Fibroblast of lung (primary cell): ENCODE measurements at places on chromosomes 2 and 18. TPM values are rescaled to one million over a fixed set of nuclear protein-coding genes. Genes with fewer than 3 reads are reported as not detected.

DNA sequence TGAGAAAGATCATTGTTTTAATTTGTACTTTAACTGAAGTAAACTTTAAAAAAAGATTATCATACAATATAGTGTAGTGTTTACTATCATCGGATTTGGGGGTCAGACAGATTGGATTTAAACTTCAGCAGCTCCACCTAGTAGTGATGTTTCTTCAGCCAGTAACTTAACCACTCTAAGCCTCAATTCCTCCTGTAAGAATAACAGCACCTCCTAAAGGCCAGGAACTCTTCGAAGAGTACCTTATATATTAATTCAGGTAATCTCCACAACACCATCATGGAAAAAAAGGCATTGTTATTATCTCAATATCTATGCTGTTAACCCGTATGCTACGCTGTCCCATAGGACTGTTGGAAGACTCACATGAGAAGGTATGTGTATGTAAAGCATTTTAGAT lies 69.0 kb upstream of the DLGAP1 start:
- DNase-seq: no peak

GRCh38 chr2:42089340-42089925 lies 41.6 kb downstream of the PKDCC start:
- peak; percentile 25 for DNase-seq

CHAC2 gene
- 1.3 and 1.7 TPM in 2 replicates for total RNA-seq

OXER1 gene
- 0.17 and 0.26 TPM in 2 replicates for total RNA-seq

GCA gene
- 10.3 and 12.9 TPM in 2 replicates for total RNA-seq

PLGLB1 gene
- 0.26 and 0.99 TPM in 2 replicates for total RNA-seq

DNA sequence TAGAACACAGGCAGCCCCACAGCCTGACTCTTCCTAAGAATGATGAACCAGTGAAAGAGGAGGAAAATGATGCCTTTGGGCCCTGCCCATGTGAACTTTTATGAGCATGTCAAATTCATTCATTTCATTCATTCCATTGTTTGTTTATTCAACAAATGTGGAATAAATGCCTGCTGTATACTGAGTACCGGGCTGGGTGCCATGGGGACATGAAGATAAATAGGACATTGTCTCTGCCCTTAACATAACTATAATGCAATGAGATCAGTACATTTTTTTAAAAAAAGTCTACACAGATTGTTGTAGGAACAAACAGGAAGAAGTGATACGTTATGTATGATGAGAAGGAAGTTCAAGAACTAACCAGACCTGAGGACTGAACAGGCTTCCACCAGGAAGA lies 14.7 kb downstream of the MREG start:
- DNase-seq: no peak

GMCL1 gene
- total RNA-seq: 7.7 and 9.1 TPM in 2 replicates

DNA sequence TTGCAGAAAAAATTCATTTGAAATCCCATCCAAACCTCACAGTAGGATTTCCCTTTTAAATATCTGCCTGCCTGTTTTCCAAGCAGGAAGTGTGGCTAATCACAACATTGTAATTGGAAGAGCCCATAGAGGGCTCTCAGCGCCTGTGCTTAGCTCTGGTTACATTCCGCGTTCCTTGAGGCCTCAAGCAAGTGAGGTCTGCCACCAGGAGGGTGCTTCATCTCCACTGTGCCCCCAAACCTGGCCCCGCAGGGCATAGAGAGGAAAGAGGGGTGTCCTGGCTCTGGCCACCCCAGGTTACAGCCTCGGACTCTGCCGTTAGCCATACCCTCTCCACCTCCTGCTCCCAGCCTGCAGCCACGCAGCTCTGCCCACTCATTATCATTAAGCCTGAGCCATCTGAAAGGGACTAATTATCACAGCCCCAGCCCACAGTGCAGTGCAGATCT lies 214.8 kb downstream of the SP3 start:
- peak; percentile 47 for DNase-seq

DNA sequence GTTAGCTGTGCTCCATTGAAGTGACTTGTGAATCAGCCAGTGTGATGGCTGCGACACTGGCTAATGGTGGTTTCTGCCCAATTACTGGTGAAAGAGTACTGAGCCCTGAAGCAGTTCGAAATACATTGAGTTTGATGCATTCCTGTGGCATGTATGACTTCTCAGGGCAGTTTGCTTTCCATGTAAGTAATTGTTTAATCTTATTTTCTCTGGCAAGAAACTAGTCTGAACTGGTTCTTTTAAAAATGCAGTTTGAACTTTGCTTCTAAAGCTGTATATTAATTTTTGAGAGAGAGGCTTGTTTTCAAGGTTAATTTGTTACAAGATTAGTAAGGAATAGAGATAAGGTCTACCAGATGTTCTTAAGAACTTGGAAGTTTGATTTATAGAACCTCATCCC lies 46.7 kb downstream of the GLS start:
- peak; percentile 87 for DNase-seq

DNA sequence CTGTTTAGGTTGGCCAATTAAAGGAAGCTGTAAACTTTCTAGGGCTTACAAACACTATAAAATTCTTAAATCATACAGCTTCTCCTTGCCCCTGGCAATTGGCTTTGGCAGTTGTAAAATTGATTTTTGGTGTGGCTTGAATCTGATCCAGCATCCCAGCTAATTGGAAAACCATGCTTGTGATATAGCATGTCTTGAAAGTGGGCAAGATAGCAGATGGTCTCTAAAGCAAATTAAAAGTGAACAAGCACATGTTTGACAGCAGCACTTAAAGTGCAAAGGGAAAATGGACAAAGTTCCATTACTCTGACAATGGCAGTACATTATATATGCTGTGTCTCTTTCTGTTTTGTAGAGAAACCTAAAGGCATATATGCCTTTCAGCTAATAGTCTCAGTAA lies 302.9 kb upstream of the NXPH2 start:
- DNase-seq: no peak

CTNNA2 gene
- total RNA-seq: not detected in 2 replicates

GRCh38 chr18:58694720-58695468 lies 23.6 kb downstream of the MALT1 start:
- no peak for DNase-seq

GRCh38 chr2:42064417-42064942 lies 16.7 kb downstream of the PKDCC start:
- peak; percentile 93 for DNase-seq

ERFE gene
- total RNA-seq: 1.3 and 1.5 TPM in 2 replicates

DNA sequence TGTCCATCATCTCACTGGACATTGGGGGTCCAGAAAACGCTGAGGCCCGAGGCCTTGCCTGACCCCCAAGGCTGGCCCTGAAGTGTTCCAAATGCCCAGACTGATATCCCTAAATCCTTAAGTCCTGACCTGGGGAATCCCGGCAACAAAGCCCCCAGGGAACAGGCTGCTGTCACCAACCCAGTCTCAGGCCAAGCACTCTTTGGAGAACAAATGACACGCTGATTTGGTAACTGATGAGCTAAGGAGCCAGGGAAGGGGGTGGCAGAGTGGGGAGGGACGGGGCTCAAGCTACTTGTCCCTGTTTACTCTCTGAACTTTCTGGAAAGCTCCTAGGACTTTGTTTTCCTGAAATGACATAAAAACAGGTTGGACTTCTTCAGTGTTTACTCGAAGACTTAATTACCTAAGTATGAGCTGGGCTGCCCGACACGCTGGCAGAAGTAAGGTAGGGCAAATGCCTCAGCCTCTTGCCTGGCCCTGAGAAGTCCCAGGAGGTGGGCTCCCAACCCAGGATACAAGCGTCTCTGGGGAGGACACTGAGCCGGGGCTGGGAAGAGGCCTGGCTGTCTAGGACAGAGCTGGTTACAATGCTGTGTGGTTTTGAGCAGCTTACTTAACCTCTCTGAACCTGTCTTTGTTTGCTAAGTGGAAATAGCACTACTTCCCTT lies 105.5 kb upstream of the GLI2 start:
- no peak for DNase-seq

DNA sequence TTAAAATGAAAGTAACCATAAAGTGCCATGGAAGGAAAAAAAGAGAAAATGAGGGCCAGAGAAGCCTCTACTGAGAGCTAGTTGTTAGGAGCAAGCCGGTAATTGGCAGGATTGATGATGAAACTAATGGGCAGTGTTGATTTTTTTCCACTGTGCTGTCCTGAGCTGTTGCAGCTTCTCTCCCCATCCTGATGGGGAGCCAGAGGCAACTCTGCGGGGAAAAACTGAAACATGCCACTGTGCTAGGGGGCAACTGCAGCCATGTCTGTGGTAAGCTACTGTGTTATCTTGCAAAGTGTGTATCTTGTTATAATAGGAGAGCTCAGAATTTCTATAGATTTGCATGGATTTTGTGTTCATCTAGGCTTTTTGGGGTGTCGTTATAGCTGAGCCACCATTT lies 487.9 kb downstream of the STK39 start:
- no peak for DNase-seq

MC5R gene
- total RNA-seq: not detected in 2 replicates

- no peak for DNase-seq
These were observed 53.3 kb upstream of the B3GNT7 start for GRCh38 chr2:231342061-231342711.

DNA sequence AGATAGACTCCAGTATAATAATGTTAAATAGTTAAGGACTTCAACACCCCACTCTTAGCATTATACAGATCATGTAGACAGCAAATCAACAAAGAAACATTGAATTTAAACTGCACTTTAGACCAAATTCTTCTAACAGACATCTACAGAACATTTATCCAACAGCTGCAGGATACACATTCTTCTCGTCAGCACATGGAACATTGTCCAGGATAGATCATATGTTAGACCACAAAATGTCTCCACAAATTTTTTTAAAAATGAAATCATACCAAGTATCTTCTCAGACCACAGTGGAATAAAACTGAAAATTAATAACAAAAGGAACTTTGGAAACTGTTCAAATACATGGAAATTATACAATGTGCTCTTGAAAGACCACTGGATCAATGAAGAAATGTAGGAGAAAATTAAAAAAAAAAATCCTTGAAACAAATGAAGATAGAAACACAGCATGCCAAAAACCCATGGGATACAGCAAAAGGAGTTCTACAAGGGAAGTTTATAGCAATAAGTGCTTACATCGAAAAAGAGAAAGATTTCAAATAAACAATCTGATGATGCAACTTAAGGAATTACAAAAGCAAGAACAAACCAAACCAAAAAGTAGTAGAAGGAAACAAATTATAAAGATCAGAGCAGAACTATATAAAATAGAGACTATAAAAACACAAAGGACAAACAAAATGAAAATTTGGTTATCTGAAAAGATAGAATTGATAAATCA lies 12.3 kb upstream of the SPP2 start:
- peak; percentile 44 for DNase-seq

DNA sequence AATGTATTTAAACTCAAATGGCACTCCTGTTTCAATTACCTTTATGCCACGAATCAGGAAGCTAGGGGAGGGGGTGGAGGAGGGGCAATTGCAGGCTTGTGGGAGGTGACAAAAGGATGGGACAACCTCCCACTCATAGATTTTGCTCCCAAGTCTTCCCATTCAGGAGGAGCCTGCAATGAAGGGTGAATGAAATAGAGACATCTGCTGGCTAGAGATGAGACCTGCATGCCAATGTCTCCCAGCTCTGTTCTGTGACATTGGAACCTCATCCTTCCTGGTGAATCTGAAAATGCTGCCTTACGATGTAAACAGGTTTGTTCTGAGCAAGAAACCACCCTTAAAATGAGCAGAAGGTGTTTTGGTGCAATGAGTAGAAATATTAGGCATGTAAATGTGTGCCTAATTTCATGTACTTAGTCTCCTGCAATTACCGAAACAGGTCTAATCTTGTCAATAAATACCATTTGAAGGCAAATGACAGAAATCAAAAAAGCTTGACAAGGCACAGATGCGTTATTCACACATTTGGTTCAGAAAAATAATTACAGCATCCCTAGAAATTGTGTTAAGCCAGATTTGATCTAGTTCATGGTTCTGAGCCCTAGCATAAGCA lies 2.7 kb upstream of the PID1 start:
- DNase-seq: peak; percentile 82

DNA sequence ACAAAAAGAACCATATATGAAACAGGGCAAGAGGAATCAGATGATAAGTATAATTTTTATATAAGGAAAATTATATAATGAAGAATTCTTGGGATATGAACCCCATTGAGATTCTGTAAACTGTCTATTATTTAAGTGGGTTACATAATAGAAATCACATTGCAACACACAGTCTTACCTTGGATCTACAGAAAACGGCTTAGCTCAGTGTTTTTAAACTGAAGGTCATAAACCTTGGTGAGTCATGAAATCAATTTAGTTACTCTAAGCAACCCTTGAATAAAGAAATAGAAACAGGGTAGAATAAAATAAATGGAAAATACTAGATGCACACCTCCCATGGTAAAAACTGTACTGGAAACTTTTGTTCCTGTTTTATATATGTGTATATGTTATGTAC lies 50.7 kb downstream of the METTL8 start:
- peak; percentile 16 for DNase-seq

DNA sequence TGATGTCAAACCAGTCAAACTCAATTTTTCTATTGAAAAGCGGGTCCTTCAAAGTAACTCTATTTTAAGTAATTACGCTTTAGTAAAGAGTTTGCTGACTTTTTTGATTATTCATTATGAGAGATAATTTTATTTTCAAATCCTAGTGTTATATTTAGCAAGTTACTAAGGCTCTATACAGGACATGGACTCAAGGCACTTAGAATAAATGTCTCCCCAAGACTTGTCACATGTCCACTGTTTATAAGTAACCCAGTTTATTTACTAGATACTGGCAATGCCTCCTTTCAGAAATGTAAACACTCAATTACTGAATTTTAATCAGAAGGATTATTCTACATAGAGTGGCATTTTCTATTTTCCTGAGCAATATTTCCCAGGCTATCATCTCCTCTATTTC lies 638.1 kb downstream of the ERBB4 start:
- no peak for DNase-seq

DNA sequence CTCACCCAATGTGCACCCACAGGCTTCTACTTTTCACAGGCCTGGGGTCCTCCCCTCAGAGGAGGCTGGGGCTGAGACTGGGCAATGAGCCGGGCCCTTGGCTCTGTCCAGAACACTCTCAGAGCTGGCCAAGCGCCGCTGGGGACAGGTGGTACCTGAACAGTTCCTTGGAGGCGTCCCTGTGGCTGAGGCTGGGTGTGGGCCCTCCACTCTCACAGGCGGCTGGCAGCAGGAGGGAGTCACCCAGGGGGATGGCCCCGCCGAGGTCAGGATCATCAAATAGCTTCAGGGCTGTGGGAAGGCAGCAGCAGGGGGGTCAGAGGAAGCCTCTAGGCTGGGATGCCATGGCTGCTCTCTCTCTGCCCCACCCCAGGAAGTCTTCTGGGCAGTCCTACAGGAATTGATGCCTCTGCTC lies 27.1 kb downstream of the HS1BP3 start:
- no peak for DNase-seq

DNA sequence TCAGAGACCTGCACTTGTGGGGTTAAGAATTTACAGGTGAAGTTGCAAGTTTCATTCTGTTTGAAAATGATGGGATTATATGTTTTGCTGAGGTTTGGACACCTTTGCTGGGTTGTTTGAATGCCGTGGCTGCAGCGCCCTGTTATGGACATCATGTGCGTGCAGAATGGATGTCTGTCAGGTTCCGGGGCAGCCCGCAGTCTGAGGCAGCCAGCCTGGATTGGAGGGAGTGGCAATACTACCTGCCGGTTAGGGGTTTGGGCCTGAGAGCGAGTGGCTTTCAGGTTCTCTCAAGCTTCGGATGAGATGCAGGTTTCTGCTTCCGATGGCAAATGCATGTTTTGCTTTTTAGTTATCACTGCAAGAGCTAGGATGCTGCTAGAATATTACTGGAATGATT lies 1.1 kb downstream of the CASP8 start:
- no peak for DNase-seq

FBXO36 gene
- 3.5 and 3.9 TPM in 2 replicates for total RNA-seq

RNASEH1 gene
- total RNA-seq: 28.5 and 31.2 TPM in 2 replicates
